Tibial artery (tissue), 4 donors: ENCODE measurements at places on chromosomes 16 and 17.

DNA sequence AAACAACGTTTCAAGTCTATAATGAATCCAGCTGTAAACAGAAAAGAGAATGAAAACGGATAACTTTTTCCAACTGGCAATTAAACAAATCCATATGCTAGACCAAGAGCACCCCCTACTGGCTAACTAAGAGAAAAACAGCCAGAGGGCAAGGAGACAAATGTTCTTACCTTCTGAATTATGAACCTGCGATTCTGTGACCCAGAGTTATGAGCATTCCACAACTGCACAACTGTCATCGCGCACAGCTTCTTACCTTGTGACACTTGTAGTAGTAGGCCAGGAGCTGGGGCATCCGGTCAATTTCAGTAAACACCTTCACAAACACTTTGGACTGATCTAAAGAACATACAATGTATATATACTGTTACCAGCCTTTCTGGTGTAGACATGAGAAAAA, 18.6 kb downstream of the COG7 start:
- no peak for DNase-seq

DNA sequence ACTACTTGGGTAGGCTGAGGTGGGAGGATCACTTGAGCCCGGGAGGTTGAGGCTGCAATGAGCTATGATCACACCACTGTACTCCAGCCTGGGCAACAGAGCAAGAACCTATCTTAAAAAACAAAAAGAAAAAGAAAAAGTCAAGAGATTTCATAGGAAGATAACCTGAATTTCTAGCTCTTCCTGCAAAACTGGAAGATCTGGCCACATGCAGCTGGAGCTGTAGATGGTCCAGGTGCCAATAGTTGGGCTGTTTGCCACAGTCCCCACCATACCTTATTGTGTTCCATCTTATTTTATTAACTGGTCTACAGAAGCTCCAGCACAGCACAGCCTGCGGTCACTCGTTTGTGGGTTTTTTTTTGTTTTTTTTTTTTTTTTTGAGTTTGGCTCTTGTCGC, 15.0 kb downstream of the ATP2A1 start:
- DNase-seq: no peak

DNA sequence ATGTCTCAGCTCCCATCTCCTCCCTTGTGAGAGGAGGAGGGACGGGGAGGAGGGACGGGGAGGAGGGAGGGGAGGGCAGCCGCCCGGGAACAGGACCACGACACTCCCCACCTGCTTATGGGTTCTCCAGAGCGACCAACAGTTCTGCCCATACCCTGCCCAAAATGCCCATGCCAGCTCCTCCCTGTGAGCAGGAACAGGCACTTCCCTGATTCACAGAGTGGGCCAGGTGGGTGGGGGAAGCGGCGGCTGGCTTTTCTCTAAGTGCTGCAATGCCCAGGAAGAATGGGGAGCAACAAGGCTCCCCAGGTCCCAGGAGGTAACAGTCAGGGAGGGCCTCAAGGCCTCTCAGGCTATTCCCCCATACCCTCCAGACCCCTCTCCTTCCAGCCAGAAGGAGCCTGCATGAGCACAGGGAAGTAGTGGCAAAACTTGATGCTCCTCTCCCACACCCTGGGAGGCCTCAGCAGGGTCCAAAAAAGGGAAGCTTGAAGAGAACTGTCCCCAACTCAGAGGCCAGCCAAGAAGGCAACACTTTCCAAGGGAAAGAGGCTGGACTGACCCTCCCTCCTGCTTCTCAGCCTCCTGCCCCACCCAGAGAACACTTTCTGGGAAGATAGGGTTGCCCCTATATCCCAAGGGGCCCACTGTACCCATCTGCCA, 53.8 kb downstream of the MYO18A start:
- DNase-seq: no peak

DNA sequence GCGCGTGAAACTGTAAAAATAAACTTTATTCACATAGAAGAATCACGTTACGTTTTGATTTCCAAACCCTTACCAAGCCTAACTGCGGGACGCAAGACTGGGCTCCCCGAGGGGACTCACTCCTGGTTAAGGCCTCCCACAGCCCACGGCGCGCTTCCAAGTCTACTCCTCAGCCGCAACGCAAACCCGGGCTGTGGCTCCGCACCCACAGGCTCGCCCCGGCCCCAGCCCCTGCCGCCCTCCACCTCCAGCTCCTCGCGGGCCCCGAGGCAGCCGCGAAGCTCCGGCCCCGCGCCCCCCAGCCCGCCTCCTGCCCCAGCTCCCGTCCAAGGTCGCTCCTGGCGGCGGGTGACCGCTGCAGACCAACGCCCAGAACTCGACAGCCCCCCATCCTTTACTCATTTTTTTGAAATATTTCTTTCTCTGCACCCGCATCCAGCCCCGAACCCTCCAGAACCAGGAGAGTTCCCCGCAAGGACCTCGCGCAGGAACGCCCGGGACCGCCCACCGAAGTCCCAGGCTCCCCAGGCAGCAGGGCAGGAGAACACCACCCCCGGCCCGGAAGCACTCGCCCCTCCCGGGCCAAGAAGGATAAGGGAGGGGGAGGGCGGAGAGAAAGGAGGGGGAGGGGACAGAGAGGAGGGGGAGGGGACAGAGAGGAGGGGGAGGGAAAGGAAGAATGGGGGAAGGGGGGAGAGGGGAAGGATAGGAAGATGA, 912 bp downstream of the USP22 start:
- peak; percentile 95 for DNase-seq

DNA sequence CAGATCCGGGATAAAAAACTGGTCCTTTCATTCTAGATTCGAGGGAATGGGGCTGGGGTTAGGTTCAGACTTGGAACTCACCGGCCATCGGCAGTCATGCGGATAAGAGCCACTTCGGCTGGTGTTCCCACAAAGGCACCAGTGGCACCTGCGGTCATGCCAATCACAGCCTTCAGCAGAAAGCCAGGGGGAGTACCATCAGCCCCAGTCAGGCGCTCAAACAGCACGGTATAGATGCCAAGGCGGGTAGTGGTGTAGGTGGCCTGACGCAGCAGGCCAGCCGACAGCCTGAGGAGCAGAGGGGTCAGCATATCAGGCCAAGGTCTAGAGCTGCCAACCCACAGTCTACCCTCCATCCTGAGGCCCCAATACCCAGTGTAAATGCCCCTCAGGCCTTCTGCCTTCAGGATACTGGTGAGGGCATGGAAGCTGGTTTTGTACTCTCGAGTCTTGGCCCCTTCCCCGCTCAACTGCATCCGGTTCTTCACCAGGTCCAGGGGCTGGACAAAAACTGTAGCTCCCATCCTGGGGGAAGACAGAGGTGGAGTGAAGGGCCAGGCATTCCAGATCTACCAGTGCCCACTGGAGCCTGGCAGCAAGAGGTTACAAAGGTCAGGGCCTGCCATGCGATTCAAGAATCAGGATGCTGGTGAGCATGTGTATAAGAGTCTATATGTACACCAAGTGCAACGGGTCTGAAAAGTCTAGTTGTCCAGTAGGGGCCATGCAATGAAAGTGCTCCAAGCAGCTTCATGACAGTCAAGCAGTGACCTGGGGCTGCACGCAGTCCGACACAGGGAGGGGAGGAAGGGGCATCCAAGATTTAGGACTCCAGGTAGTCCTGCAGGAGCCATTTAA, 929 bp downstream of the SLC25A11 start:
- no peak for DNase-seq

DNA sequence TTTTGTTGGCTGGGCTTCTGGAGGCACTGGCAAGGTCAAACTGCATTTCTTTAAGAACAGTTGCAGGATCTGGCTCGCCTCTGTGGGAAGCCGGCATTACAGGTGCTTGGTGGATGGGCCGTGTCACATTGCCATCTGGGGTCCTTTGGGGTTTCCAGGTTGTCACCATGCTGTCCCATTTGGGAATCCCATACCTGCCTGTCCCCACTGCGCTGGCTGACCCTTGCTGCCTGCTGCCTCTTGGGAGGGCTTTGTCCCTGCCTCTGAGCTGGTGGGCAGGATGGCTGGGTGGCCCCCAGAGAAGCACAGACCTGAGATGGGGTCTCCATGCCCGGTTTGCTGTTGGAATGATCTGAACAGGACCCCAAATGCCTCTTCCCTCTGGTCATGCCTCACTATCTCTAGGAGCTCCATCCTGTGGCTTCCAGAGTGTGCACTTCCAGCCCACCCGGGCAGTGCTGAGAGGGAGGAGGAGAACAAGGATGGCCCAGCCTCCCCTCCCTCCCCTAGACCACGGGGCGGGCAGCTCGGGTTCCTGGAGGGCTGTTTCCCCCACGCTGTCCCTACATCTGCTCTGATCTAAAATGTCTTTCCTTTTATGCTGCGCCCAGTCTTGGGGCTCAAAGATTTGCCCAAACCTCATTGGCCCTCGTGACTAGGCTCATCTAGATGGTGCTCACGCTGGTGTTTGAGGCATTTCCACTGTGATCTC, 28.0 kb downstream of the OR1D5 start:
- no peak for DNase-seq

DNA sequence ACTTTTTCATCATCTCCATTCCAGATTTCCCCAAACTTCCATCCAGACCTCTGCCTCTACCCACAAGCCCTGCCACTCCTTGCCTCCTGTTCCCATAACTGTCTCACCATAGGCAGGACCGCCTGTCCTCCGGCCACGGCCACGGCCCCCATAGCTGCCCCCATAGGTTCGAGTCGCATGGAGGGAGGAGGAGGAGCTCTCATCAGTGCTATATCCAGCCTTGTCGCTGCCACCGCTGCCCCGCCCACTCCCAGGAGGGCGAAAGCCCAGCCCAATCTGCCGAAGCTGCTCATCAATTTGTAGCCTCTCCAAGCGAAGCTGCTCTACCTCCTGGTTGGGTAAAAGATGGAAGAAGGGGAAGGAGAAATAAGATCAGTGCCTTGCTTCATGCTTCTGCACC, 3.4 kb upstream of the SOX15 start:
- no peak for DNase-seq

- DNase-seq: no peak
Measured at GRCh38 chr17:55549140-55549539, 37.9 kb upstream of the SMIM36 start.

GRCh38 chr17:43832168-43832975, 574 bp downstream of the MPP3 start:
- DNase-seq: peak; percentile 42

DNA sequence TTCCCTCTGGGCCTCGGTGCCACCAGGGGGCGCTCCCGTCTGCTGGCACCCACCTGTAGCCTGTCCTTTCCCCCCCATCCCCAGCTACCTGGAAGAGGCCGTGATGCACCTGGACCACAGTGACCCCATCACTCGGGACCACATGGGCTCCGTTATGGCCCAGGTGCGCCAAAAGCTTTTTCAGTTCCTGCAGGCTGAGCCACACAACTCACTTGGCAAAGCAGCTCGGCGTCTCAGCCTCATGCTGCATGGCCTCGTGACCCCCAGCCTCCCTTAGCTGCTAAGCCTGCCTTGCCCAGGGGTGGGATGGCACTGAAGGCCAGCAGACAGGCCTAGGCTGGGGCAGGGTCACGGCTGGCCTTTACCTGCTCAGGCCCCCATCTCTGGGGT, 818 bp upstream of the NRN1L start:
- peak; percentile 47 for DNase-seq

DNA sequence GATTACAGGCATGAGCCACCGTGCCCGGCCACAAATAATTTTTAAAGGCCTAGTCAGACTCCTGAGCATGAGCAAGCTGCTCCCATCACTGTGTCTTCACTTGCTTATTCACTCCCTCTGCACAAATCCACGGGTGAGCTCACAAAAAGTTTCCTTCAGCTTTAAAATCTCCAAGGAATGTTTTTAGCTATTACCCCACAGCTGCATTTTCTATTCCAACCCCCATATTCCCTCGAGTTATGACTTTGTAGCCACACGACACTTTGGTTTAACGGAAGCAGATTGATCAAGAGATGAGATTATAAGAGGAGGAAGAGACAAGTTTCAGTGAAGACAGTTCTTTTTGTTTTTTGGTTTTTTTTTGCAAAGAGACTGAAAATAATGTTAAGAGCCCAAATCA, 49.1 kb upstream of the SLC25A19 start:
- no peak for DNase-seq

DNA sequence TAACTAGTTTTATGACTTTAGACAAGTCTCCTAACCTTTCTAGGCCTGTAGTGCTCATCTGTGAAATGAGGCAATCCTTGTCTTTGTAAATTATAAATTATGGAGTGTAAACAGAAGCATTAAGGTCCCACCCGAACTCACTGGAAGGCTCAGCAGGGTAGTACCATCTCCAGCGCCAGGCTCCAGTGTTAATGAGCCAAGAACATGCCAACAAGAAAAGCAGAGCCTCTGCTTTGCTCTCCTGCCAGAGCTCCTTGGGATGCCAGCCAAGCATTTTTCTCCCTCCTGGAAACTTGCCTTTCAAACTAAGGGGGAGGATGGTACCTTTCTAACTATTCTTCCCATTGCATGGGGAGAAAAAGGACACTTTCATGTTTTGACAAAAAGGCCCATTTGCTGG, 14.9 kb downstream of the LIMD2 start:
- DNase-seq: no peak

DNA sequence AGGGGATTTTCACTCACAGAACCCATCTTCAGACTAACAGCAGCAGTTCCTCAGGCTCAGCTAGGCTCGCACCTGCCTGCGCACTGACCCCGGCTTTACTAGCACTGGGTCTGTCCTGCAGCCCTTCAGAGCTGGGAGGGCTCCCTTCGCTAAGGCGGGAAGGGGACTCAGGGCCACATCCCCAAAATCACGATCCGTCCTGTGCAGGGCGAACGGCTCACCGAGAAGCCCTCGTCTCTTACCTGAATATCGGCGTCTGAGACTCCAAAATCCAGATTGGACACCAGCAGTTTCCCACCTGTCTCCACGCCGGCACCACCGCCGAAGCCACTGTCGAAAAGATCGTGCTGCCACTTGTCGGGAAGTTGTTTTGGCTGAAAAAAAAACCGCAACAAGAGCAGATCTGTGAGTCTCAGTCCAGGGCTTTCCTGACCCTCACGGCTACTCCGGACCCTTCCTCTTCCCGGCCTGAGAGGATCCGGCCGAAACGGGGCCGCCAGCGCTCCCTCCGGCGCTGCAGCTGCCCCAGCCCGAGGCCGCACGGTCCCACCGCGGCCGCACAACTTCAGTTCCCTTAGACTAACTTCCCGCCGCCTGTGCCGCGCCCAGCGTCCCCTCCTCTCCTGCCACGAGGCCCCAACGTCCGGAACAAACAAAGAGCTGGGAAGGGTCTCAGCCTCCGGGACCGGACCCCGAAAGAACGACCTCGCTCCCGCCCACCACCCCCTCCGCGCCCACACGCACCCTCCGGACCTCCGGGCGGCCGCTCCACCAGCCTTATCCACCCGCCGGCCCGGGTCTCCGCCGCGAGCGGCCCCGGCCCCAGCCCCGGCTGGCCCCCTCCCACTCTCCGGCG, 711 bp downstream of the ALYREF start:
- DNase-seq: no peak

GRCh38 chr17:17684906-17685774, 3.9 kb downstream of the RAI1 start:
- DNase-seq: no peak
